DMS79 treated with DMSO at 0.1 percent for 48 hours (cell line): ENCODE measurements at places on chromosomes 5 and 9.

GRCh38 chr9:5646116-5646515 lies 17.2 kb downstream of the RIC1 start:
- DNase-seq = no peak

- DNase-seq = no peak
Measured at GRCh38 chr9:126617003-126617822, 3.5 kb downstream of the LMX1B start.

GRCh38 chr9:87725900-87726709 lies at the start of gene CTSL:
Gene CTSL (plus strand): TSS chr9:87726119. CDS start chr9:87727604, 1,485 bp downstream.
- DNase-seq = peak; percentile 5

GRCh38 chr9:75976549-75976948 lies 86.1 kb downstream of the PCSK5 start:
- no peak for DNase-seq

- no peak for DNase-seq
Measured at GRCh38 chr5:22764736-22765135, 88.4 kb downstream of the CDH12 start.

DNA sequence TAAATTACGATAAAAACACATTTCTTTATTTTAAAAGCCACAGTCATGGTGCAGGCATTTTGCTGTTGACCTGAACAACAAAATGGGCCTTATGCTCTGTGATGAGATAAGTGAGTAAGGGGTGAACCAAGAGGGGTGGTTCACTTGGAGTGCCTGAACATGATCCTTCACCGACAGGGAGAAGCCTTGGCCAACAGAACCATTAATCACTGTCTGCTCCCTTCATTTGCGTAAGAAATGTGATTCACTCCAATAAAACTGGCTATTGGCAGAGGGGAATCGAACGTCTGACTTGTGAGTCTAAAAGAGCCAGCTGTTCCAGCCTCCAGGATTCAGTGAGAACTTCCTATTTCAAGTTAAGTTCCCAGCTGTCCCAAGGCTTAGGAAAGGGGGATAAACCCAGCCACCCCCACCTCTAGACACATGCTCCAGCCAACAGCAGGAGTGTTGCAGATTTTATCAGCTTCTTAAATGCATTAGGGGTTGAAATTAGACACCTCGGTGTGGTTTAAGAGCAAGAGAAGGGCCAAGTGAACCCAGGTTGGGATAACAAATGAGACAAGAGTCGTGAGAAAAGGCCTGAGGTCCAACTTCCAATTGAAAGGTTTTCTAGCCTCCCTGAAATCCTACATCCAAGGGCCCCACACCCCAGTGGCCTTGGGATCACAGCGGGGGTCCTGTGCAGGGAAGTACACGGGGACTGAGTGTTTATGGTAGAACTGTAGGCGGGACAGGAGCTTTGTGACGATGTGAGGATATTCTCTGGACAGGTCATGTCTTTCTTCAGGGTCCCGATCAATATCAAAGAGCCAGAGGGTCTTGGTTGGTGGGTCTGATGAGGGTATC lies 131.4 kb upstream of the LHFPL2 start:
- DNase-seq = peak; percentile 20

DNA sequence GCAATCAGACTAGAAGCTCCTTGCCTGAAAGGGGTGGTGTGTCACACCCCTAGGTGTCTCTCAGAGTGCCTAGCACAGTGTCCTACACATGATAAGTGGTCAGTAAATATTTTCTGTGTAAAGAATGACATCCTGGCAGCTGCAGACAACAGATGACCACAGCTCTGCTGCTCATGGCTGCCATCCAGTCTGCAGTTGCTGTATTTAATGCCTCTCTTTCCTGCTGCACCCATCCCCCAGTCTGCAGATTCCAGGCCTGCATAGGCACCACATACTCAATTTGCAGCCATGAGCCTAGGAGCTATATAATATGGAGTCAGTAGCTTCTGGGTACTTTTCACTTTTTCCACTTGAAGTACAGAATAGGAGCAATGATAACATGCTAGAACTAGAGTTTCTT lies 94.9 kb upstream of the NR4A3 start:
- DNase-seq = no peak

DNA sequence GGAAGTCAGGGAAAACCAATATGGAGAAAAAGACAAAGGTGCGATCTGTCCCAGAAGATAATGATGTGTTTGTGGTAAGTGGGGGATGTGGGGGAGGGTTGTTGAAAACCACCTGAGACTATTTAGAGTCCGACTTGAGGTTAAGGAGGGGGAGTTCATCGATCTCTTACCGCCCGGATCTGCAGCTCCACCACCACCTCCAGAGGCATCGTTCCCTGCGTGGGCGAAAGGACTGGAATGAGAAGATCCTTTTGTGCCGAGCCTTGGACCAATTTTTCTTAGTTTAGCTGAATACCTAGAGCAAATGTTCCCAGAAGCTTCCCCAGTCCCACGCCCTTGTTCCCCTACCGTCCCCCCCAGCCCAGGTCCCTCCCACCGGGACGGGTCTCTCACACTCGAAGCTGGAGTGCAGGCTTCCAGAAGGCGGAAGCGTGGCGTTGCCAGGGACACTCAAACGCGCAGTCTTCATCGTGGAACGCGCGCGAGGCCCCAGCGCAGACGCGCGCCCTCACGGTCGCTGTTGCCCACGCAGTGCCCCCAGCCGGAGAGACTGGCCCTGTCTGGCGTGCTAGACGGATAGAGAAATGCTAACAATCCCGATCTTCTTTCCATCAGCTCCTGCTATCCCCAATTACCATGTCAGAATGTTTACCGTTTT lies at the start of gene SPATA6L:
SPATA6L (minus strand) TSS at position 439 of the 658 bp plus-strand sequence; CDS start at position 209, 230 bp downstream.
- peak; percentile 68 for DNase-seq

GRCh38 chr5:133679534-133679933 lies 67.2 kb upstream of the FSTL4 start:
- no peak for DNase-seq

- no peak for DNase-seq
Measured at GRCh38 chr5:150559701-150560100, 51.8 kb downstream of the NDST1 start.

DNA sequence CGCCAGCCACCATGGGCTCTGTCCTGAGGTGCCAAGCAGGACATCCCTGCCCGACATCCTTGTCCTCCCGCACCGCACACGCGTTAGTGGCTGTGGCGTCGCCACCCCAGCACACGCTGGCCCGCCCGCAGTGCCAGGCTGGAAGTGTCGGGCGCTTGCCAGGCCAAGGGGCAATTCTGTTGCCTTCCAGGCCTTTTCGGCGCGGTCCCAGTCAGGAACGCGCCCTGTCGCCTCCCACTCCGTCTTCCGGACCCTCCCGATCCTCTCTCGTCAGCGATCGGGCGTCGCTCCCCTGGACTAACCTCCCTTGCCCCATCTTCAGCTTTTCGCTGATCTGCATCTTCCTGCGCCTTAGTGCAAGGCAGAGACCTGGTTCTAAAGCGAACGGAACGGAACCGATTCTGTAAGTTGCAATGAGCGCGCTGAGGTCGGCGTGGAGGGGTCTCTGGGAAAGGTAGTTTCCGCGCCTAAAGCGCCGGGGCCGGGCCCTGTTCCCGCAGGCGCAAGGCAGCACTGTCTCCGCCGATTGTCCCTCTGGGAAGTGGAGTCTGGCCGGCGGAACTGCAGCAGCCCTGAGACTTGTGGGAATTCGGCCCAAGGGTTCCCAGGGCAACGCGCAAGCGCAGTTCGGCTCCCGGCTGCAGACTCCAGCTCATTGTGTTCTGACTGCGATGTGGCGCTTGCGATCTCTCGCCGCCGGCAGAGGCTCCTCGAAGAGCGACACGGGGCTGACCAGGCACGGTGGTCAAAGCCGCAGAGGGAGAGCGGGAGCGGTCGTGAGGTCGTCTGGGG lies at the start of gene ZNF454:
ZNF454 (plus strand) TSS at position 630 of the 792 bp plus-strand sequence. CDS start 1,594 bp downstream, outside the sequence.
- no peak for DNase-seq

- DNase-seq = no peak
Measured at GRCh38 chr5:14742498-14742897, 78.0 kb downstream of the OTULIN start.

DNA sequence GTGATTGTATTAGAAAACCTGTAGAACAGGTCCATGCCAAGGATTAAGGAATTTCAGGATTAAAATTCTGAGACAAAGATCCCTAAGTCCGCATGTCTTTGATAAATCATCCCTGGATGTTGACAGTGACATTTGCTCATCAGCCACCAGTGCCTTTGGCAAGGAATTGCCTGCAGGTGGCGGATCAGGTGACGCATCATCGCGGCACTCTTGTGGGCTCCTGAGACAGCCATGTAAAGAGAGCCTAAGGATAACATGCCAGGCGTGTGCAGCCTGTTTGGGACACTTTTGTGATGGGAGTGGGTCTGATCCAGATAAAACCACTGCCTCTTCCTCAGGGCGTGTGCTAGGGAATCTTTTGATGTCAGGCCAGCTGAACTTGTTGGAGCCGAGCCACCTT lies 40.6 kb downstream of the ADCY2 start:
- DNase-seq = no peak

GRCh38 chr5:54703133-54703532 lies 185.6 kb downstream of the SNX18 start:
- DNase-seq = no peak

DNA sequence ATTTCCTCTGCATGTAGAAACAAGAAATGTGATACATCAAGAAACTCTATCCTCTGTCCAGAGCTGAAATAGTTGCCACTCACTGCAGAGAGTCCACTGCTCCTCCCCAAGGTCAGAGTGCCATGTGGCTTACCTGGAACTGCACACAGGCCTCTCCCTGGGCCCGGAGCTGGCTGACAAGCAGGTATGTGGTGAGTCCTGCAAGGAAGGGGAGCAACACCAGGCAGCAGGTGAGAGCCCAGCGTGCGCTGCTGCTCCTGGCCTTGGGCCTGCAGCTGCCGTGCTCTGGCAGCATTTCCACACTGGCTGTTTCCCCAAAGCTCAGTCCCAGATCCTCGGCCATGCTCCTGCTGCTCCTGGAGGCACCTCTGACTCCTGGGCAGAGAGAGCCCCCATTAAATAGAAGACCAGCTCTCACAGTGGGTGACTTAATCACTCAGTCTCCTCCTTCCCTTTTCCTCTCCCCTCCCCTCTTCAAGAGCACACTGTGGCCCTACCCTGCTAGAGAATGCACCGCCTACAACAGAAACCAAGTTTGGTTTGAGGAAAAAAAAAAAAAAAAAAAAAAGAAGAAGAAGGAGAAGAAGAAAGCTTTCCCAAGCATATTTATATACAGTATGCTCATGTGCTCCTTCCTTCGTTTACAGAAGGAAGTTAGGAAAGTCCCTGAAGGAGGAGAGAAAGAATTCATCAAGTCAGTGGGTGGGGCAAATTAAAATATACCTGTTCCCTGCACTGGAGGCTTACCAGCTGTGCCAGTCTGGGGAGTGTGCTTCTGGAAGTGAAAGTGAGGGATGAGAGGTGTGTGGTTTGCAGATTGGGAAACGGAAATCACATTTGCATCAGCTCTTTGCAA lies at the start of gene TNFSF15:
TNFSF15 (minus strand) TSS at position 370 of the 856 bp plus-strand sequence; CDS start at position 343, 27 bp downstream.
- DNase-seq = peak; percentile 87

GRCh38 chr9:77016526-77017504 lies 2.6 kb upstream of the FOXB2 start:
- no peak for DNase-seq

DNA sequence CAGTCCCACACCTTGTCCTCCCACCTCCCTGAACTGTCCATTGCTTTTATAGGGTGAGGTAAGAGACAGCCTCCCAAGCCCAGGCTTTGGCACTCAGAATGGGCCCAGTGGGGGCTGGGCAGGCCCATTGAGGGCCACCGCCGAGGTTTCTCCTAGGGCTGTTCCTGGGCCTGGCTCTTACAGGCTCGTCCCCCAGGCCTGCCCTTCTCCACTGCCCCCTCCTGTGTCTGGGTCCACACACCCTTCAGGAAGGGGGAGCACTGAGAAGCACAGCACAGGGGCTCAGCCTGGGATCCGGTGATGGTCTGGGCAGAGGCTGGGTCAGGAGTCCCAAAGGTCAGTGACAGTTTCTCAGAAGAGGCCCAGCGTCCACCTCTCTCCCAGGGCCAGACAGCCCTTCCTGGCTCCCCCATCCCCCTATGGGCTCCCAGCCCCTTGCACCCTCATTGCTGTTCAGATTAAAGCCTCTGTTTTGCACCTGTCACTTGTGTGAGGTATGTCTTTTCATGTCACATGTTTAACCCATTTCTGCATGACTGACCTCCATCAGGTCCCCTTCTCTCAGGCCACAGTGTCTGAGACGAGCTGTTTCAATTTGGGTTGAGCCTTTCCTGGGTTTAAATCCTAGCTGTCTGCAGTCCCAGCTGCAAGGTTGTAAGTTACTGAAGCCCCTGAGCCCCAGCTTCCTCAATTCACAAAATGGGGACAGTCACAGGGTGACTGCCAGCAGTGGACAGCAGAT lies 29.4 kb downstream of the IER5L start:
- DNase-seq = no peak

- no peak for DNase-seq
Measured at GRCh38 chr5:107930092-107930491, 259.4 kb upstream of the EFNA5 start.

DNA sequence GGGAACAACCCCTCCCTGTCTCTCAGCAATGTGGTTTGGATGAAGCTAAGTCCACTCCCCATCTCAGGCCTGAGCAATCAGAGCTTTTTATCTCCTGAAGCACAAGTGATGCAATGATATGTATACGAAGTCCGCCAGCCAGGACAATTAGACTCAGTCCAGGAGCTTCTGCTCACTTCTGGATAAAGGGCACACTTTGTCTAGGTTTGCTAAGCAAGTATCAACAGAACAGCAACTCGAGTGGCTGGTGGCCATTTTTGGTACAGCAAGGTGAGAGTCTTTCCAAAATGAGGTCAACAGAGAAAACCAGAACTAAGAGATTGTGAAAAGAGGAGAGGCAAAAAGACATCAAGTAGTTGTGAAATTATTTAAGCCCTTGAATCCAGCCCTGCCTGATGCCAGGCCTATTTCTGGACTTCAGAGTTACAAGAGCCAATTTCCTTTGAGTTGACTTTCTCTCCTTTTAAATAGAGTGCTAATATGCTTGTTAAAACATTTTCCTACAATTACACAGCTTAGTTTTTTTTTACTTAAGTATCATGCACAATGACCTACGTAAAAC lies 8.2 kb downstream of the NDUFA8 start:
- no peak for DNase-seq

GRCh38 chr5:2432076-2432920 lies 319.2 kb downstream of the IRX2 start:
- DNase-seq = no peak

DNA sequence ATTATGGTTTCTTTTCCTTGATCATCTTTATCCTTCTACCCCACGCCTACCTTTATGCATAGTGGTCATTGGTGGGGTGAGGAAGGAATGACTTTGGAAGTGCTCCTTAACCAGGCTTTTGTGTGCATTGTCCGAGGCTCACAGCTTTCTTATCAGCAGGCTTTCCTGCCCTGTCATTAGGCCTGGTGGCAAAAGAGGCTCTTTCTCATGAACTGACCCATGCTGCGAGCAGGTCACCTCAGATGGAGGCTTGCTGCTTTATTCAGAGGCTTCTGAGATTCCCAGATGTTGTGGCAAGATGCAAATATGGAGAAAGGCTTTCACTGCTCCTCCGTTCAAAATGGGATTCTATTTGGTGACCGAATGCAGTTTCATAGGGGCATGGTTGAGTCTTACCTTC lies 57.4 kb upstream of the DMRTA1 start:
- DNase-seq = no peak

- peak; percentile 24 for DNase-seq
Measured at GRCh38 chr9:33817327-33818166, 587 bp downstream of the UBE2R2 start.

DNA sequence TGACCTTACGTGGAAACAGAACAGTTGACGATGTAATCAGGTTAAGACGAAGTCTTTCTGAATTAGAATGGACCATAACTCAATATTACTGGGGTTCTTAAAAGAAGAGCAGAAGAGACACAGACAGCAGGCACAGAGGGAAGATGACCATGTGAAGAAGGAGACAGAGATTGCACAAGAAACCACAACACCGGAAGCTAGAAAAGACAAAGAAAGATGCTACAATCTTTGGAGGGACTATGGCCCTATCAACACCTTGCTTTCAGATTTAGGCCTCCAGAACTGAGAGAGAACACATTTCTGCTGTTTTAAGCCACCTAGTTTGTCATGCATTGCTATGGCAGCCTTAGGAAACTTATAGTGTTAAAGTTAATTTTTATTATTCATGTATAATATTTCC lies 27.1 kb downstream of the CDH9 start:
- DNase-seq = no peak
